NCI-H226 (cell line): ENCODE measurements at places on chromosomes 7 and 10.

- peak; percentile 17 for DNase-seq
Observed at GRCh38 chr7:35680403-35681013, 14.4 kb downstream of the HERPUD2 start.

- DNase-seq, result no peak
Observed at GRCh38 chr10:26437637-26438461, at the start of gene APBB1IP. APBB1IP (plus strand) TSS chr10:26438341; CDS start chr10:26492327, 53,986 bp downstream.

DNA sequence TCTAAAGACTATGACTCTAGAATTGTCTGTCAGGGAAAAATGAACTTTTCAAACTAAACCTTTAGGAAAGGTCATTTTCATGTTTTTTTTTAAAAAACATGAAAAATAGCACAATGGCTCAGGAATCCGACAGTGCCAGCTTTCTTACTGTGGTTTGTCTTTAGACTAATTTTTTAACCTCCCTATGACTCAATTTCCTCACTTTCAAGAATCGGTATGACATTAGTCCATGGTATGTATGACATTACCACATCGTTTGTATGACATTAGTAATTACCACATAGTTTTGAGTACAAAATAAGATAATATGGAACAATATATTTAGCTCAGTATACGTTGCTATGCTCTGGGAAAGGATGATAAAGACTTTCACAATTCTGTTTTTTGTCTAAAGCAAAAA, 383.2 kb downstream of the PTPRN2 start:
- no peak for DNase-seq

GRCh38 chr7:50653126-50653864, 88.1 kb upstream of the DDC start:
- no peak for DNase-seq

DNA sequence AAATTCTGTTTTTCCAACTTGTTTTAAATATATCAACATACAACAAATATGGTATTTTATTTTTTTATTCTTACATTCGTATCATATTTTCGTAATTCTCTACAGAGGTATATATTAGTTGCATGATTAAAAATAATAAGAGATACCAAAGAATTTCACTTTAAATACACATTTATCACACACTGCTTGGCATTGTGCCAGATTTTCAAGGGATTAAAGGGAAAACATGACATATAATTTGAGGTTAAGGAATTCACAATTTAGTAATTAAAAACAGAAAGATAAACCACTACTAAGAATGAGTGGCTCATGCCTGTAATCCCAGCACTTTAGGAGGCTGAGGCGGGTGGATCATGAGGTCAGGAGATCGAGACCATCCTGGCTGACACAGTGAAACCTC, 484.7 kb upstream of the SORCS1 start:
- no peak for DNase-seq

GRCh38 chr7:45359776-45360175, 202.2 kb downstream of the RAMP3 start:
- no peak for DNase-seq

DNA sequence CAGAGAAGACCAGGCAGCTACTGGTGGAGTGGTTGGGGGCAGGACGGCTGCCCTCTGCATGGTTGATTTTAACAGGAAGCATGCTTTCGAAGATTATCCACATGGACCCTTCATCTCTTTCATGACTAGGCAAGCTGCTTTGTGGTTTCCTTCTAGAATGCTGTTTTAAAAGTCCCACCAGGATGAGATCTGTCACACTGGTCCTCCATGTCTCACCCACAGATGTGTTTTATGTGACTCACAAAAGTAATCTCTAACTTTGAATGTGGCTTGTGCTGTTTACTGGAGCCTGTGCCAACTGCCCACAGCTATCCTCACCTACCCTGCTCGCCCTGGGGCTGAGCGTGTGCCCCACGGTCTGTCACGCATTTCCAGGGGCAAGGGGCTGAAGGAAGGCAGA, 188.8 kb downstream of the GFRA1 start:
- DNase-seq, result no peak

GRCh38 chr7:40780460-40780859, 645.7 kb downstream of the SUGCT start:
- no peak for DNase-seq

GRCh38 chr10:112775381-112775780, 174.7 kb upstream of the TCF7L2 start:
- no peak for DNase-seq

DNA sequence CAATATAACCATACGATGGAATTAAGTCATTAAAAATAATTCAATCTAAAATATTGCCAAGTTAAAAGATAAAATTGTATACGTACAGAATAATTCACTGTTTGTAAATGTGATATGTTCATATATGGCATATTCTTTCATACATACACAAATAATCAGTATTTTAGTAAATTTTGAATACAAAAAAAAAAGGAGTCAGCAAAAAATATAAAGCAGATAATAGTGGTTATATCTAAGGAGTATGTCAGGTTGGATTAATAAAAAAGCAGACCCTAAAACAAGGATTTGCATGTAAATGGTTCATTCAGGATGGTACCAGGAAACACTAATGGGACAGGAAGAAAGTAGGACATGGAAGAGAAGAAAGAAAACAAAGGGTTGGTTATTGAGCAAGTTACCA, 59.5 kb downstream of the XPNPEP1 start:
- DNase-seq, result no peak

DNA sequence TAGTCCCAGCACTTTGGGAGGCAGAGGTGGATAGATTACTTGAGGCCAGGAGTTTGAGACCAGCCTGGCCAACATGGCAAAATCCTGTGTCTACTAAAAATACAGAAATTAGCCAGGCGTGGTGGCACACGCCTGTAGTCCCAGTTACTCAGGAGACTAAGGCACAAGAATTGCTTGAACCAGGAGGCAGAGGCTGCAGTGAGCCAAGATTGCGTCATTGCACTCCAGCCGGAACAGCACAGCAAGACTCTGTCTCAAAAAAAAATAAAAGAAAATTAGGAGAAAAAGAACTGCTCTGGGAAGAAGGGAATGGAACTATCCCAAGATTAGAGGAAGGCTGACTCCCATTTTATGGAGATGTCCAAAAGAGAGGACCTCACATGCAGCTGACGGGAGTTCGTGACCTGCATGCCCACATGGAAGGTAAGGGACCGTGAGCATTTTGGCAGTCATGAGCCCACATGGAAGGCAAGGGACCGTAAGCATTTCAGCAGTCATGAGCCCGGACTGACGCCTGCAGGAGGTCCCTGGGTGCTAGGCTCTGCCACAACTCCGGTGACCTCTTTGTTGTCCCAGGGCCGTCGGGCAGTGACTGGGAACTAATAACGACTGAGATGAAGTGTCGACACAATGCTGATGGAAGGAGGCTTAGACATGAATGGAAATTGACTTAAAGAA, 18.6 kb upstream of the GTPBP4 start:
- no peak for DNase-seq

DNA sequence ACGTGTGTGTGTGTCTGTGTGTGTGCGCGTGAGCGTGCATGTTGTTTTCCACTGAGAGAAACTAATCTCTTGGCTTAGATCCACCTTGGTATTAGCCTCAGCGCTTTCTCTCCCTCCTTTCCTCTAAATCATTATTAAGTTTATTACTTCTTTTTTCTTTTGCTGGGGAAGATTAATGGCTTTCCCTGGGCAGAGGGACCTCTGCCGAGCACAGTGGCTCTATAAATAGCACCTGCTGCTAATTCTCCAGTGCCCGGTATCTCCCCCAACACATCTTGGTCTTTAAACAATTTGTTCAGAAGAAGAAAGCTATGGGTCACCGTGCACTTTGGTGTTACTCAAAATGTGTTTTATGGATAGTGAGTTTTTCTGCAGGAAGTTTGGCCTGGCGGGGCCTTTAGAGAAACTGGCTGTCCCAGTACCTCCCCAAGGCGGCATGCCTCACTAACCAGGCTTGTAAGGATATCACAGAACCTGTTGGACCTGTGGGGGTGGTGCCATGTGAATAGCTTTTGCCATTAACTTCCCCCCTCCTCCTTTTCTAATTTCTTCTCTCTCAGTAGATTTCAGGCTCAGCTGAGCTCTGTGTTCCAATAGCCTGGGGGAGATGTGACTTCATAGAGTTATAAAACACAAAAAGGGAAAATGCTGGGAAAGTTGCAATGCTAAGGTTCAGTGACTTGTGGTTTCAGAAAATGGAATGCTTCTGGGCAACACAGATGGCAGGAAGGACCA, 70.1 kb upstream of the RAB11FIP2 start:
- no peak for DNase-seq

- no peak for DNase-seq
Observed at GRCh38 chr7:107427462-107427861, 42.4 kb upstream of the GPR22 start.

- no peak for DNase-seq
Observed at GRCh38 chr7:151194188-151194587, 7.1 kb upstream of the ASB10 start.

GRCh38 chr7:155839461-155839860, 27.2 kb upstream of the SHH start:
- DNase-seq, result no peak

DNA sequence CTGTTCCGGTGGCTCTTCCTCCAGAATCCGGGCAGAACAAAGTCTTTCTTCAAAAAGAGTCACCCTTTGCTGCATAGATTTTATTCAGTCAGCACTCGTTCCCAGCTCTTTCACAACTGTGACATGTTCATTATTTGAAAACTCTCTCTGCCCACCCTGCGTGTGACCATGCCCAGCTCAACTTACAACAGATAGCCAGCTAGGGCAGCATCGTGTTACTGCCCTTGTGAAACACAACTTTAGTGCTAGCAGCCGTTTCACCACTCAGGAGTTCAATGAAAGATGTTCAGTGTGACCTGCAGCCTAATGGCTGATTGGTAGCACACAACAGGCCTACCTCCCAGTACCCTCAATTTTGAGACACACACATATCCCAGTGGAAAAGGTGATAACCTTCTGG, 57.9 kb downstream of the ZNF438 start:
- no peak for DNase-seq

DNA sequence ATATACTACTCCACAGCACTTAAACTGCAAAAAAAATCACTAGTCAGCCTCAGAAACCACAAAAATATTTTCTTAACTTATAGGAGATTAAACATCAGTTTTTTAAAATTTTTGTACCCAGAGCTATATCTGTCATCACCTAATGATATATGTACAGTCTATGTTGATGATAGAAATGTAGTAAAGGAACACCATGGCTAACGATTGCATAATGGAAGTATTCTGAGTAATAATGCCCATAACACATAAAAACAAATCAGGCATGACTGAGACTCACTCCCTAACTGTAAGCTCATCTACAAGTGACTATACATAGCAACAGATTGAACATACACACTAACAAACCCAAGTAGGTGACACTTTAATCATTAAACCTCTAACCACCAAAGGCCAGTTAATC, 51.3 kb downstream of the TSPAN12 start:
- no peak for DNase-seq

- DNase-seq, result no peak
Observed at GRCh38 chr10:4595719-4596319, 230.2 kb upstream of the AKR1E2 start.

DNA sequence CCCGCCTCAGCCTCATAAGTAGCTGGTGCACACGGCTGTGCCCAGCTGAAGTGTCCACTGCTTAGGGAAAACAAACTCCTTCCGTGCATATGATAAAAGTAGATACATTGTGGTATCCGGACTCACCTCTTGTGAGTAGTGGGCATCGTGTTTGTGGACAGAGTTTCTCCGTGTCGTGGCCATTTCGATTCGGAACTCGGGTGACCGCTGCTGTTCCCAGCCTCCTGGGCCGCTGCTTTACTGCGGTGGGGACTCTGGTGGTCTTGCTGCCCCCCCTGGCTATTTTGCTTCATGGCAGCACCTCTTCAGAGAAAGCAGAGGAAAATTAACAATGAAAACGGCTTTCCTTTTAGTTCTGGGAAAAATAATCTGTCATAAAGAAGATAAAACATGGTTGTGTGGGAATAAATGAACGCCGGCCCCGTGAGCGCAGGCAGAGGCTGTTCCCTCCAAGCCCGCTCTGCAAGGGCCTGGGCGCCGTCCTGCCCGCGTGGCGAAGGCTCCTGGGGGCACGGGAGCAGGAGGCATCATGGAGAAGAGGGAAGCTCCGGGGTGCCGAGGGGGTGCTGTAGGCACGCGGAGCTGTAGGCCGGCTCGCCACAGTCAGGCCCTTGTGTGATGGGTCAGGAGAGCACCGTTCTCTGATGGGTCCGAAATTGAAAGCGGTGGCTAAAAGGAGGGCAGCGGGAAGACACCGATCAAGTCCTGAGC, 107.4 kb downstream of the ACTR3B start:
- no peak for DNase-seq

GRCh38 chr10:60367431-60367830, 22.2 kb downstream of the ANK3 start:
- no peak for DNase-seq

DNA sequence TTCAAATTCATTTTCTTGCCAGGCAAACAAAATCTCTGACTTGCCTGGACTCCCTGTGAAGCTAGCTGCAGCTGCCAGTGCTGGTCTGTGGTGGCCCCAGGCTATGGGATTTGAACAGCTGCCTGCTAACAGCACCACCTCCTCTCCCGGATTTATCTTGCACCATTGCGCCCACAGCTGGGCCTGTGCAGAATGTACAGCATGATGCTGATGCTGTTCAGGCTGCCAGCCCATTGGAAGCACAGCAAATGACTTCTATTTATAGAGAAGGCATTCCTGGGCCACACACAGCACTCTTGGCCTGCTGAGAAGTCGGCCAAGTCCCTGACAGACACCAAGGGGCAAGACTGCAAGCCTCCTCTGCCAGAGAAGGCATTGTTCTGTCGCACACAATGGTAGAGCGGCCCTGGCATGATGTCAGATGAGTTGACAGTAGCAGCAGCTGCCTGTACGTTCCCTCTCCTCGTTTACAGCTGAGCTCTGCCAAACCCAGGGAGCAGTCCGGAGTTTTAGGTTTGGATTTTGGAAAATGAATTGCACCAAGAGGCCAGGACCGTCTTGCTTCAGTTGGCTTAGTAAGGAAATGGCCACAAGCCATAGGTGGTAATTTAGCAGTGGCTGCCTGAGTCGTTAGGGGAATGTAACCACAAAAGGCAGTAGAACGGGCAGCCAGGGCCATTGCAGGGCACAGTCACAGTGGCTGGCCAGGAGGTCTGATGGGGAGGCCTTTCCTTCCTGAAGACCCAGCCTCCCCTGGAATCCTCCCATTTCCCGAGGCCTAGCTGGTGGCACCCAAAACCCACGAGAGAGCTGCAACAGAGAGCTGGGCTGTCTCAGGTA, 38.5 kb downstream of the MTURN start:
- peak; percentile 99 for DNase-seq

DNA sequence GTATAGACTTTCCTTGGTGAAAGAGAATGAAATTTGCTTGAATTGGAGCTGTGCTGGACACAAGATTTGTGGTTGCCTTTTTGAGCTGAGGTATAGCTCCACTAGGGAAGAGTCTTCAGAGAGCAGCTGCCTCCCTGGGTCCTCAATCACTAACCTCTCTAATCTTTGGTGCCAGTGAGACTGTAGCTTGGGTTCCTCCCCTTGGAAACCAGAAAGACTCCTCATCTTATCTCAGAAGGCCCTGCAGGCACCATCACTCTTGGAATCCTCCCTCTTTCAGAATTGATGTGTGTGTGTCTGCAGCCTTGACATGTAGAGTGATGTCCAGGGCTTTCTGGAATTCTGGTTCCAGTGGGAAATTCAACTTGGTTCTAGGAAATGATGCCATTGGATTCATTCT, 426.5 kb downstream of the RPS24 start:
- DNase-seq, result peak; percentile 86
